ENCODE measurements at places on chromosomes 3 and 15. TPM values are rescaled to one million over a fixed set of nuclear protein-coding genes. Genes with fewer than 3 reads are reported as not detected.

The KLHL40 gene
- total RNA-seq: not detected

The ITPR1 gene
- total RNA-seq: 305 TPM

The CYP19A1 gene
- 2.5 TPM for total RNA-seq

The BBX gene
- 55.6 TPM for total RNA-seq

- ATAC-seq: no peak
Observed at GRCh38 chr3:120353463-120353862, 4.3 kb upstream of the LRRC58 start.

DNA sequence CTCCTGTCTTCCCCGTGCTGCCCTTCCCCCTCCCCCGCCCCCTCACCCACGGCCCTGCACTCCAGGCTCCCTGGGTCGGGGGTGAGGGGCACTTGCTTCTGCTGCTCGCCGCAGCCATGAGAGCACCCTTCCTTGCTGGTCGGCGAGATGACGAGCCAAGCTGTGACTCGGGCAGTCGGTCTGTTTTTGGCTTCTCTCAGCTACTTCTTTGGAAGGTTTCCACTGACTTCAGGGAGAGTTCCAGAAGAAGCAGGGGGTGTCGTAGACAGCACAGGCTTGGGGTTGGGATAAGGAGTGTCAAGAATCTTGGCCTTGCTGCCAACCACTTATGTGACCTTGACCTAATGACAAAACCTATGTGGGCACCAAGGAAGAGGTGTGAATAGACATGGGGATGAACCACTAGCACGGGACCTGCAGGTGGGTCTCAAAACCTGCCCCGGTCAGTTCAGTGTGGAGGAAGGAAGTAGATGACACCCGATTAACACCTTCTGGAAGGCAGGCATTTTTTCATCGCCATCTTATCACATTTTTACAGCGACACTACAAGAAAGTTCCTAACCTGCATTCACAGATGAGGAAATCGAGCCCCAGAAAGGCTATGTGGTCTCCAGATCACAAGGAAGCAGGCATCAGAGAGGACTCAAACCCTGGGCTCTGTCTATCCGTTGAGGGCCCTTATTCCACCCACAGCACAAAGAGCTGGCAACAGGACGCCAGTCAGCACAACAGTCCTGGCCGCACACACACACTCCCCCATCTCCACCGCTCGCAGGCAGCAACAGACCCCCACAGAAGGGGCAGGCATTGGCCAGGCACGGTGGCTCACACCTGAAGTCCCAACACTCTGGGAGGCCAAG, 120.9 kb downstream of the LIPC start:
- ATAC-seq: no peak

GRCh38 chr3:54536450-54536849, 391.4 kb downstream of the LRTM1 start:
- ATAC-seq: no peak

- no peak for ATAC-seq
Observed at GRCh38 chr3:81740731-81741130, 20.7 kb downstream of the GBE1 start.

GRCh38 chr3:57896031-57896430, 112.2 kb upstream of the FLNB start:
- no peak for ATAC-seq

DNA sequence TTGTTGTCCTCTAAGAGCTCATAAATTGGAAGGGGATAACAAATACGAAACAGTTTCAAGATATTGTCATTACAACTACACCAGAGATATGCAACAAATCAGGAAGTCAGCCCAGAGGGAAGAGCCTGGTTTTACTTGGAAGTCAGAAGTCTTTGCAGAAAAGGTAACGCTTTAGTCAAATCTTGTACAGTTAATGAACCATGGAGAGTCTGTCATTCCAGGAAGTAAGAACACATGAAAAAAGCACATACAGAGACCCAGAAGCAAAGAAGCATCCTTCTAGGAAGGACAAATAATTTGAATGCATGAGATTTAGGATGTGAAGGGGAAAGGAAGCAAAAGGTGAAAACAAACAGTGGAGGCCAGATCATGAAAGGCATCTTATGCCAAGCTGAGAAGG, 19.6 kb downstream of the DYNC1LI1 start:
- no peak for ATAC-seq

GRCh38 chr3:16026753-16027152, 147.7 kb upstream of the GALNT15 start:
- ATAC-seq: no peak

GRCh38 chr3:22495791-22496190, 707.3 kb upstream of the UBE2E2 start:
- ATAC-seq: no peak

- ATAC-seq: no peak
Observed at GRCh38 chr3:166282931-166283330, 445.7 kb upstream of the BCHE start.

DNA sequence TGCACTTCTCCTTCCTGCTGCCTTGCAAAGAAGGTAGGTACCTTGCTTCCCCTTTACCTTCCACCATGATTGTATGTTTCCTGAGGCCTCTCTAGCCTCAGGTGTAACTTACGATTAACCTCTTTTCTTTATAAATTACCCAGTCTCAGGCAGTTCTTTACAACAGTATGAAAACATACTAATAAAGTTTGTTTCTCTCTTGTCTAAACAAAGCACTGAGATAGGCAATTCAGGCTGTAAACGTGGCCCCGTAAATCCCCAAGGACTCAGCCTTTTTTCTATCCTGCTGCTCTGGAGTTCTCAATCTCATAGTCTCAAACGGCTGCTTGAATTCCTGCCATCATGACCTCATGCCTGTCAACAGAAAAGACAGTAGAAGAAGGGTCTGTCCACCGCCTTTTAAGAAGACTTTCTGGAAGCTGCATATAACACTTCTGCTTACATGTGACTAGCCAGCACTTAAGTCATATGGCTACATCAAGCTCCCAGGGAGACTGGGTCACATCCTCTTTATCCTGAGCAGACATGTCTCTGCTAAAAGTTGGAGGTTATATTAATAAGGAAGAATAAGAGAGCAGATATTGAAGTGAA, 257.8 kb downstream of the EBLN2 start:
- ATAC-seq: no peak

DNA sequence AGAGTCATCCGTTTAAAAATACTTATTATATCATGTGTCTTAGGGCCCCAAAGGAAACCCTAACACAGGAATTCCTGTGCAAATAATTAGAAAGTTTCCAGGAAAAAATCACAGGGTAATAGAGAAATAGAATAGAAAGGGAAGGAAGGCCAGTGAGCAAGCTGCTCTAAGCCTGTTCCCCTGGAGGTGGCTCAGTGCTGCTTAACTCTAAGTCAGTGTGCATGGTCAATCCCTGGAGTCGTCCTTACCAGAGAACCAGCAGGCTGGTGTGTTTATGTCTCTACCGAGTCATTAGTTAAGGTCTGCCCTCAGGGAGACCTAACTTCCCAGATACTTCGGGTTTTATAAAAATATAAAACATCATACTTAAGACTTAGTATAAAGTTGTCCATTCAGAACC, 21.0 kb upstream of the MCF2L2 start:
- ATAC-seq: no peak

- ATAC-seq: no peak
Observed at GRCh38 chr3:193068365-193068764, 150.7 kb upstream of the MB21D2 start.

- ATAC-seq: no peak
Observed at GRCh38 chr3:117017135-117017894, 307.7 kb downstream of the TUSC7 start.

GRCh38 chr3:155766206-155766605, 21.3 kb upstream of the PLCH1 start:
- no peak for ATAC-seq

GRCh38 chr3:150703299-150703755, 393 bp downstream of the ERICH6 start:
- peak; percentile 79 for ATAC-seq

DNA sequence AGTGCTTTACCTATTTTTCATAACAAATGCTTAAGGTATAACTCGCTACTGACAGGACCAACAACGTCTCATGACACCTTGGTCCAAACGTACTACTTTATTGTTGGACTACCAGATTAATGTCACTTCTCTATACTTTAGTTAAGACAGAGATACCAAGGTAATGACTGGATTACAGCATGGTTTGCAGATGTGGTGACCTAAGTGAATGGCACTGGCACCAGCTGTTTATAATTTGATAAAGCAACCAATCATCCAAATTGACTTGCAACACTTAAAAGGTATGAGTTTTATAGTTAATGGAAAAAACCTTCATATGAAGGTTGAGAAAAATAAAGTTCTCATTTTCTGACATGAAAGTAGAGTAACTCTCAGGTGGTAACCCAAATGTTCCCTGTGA, 209.0 kb downstream of the NEK10 start:
- no peak for ATAC-seq

- no peak for ATAC-seq
Observed at GRCh38 chr3:195307711-195308110, 36.8 kb upstream of the XXYLT1 start.

GRCh38 chr3:143998266-143998665, 26.6 kb downstream of the DIPK2A start:
- no peak for ATAC-seq

DNA sequence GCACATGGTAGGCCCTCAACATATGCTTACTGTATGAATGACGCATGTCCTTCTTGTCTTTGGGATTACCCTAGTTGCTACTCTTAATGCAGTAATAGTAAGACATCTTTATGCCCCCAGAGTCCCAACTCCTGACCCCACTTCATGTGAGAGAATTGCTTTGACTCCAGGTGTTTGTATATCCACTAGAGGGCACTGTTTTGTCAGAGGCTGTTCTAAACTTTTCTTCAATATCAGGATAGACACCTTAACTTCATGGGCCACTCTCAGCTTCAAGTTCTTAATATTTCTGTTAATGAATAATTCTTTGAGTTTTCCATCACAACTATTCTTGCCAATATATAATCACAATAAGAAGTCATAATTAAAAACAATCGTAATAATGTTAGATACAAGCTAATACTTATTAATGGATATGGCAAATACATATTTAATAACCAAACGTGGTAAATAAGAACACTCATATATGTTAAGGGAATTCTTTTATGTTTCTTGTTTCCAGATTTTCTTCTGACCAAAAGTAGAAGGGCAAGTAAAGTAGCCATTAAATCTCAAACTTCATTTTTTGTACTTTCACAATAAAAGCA, 337.2 kb upstream of the DNAJC19 start:
- ATAC-seq: no peak

DNA sequence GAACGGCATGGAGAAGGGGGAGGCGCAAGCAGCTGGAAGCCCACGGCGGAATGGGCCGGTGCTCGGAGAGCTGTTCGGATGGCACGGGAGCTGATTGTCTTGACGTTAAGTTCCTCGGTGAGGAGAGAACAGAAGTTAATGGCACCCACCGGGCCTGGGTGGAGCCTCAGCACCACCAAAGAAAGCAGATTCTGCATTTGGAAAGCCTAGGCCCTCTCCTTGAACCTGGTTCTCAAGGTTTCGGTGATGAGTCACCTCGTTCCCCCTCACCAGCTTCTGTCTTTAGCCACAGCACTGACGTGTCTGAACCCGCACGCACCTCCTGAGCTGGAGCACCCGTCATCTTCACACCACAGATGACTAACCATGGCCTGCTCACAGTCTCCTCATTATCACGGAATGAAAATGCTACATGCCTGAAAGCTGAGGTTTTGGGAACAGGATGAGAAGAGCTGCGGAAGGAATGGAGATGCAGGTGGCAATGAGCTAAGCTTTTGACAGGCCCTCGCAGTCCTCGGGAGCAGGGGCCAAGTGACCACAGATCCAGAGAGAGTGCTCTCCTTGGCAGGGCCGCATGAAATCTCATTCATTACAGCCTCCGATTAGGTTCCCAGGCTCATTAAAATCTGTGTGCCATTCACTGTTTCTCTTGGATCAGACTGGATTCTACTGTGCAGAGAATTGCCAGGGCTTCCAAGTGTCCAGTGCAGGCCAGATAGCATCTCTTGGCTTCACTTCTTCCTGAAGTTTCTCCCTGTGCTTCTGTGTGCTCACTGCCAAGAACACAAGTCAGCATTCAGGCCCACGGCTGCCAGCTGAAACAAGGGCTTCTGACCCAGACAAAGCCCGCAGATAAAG, 96.3 kb upstream of the DLG1 start:
- peak; percentile 53 for ATAC-seq

- no peak for ATAC-seq
Observed at GRCh38 chr3:164730815-164731360, 347.4 kb downstream of the SI start.

DNA sequence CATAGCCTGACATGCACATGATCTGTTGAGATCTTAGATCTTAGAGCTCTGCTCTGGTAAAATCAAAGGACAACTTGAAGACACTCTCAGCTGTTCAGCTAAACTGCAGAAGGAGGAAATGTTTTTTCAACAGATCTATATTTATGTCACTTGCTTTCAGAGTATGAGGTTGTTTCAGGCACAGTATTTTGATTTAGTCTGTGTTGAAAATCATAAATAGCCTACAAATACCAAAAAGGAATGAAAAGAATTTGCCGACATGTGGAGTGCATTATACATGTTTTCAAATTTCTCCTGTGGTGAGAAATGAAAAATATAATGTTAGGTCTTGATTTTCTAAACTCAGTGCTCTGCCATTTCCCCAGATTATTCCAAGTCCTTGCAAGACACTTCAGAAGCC, 1118.4 kb downstream of the TBL1XR1 start:
- no peak for ATAC-seq

DNA sequence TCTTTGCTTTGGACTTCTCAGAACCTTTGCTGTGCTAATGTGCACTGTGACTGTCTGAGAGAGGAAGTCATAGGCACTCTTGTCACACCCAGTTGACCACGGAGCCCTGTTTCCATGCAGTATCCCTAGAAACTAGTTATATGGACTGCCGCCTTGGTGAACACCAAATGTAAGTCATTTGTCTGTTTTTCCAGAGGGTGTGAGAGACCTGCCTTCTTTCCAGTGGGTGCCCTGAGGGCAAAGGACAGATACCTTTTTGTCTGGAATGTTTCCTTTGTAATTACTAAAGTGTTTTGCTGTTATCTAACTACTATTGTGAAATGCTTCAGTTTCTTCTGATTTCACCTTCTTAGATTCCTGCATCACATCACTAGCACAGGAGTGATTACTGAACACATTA, 91.8 kb downstream of the LARS2 start:
- no peak for ATAC-seq

GRCh38 chr3:142705198-142705597, 18.6 kb upstream of the TRPC1 start:
- no peak for ATAC-seq
